GM23248 (cell line): ENCODE measurements at places on chromosomes 7 and 10. TPM values are rescaled to one million over a fixed set of nuclear protein-coding genes. Genes with fewer than 3 reads are reported as not detected.

FZD8 gene
- 22.3 and 25.5 TPM in 2 replicates for total RNA-seq

ZNF33A gene
- 6.6 and 29.2 TPM in 2 replicates for total RNA-seq

MMD2 gene
- not detected in 2 replicates for total RNA-seq

CRHR2 gene
- not detected in 2 replicates for total RNA-seq

SPDYE11 gene
- total RNA-seq = not detected in 2 replicates

LAMTOR4 gene
- total RNA-seq = 49.4 and 54.0 TPM in 2 replicates

DYDC2 gene
- total RNA-seq = not detected in 2 replicates

FZD1 gene
- total RNA-seq = 15.1 and 18.5 TPM in 2 replicates

DNA sequence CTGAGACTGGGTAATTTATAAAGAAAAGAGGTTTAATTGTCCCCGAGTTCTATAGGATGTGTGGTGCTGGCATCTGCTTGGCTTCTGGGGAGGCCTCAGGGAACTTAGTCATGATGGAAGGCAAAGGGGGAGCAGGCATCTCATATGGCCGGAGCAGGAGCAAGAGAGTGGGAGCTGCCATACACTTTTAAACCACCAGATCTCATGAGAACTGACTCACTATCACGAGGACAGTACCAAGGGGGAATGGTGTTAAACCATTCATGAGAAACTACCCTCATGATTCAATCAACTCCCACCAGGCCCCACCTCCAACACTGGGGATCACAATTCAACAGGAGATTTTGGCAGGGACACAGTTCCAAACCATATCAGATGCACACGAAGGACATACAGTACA is 199.9 kb upstream of the DPP6 start:
- no peak overlapping the region for H3K27ac ChIP-seq
- no peaks in the 10 kb centered on the region for H3K36me3 ChIP-seq
- no peak overlapping the region for H3K4me3 ChIP-seq
- no peaks in the 10 kb centered on the region for H3K4me1 ChIP-seq
- DNase-seq = no peak
- no peaks in the 10 kb centered on the region for H3K27me3 ChIP-seq

DNA sequence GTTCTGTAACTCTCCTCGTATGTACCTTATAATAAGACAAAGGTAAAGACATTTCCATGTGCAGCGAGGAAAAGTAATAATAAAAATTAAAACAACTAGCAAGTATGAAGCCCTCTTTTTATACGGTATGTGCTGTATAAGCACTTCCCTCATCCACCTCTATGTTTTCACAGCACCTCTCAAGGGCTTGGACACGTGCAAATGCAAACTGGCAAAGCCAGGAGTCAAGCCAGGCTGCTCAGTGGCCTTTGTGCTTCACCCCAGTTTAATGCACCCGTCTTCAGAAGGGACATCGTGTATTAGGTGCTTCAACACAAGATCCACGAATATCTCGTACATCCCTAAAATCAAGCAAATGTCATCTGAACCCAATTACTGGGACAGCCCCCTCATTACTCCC is 1.3 kb upstream of the DGKI start:
- no peaks in the 10 kb centered on the region for H3K27me3 ChIP-seq
- DNase-seq = no peak
- H3K27ac ChIP-seq = no peak overlapping the region
- no peak overlapping the region for H3K4me3 ChIP-seq
- peaks cover 49% of the 10 kb centered on the region for H3K4me1 ChIP-seq
- peaks cover 5% of the 10 kb centered on the region for H3K36me3 ChIP-seq

DNA sequence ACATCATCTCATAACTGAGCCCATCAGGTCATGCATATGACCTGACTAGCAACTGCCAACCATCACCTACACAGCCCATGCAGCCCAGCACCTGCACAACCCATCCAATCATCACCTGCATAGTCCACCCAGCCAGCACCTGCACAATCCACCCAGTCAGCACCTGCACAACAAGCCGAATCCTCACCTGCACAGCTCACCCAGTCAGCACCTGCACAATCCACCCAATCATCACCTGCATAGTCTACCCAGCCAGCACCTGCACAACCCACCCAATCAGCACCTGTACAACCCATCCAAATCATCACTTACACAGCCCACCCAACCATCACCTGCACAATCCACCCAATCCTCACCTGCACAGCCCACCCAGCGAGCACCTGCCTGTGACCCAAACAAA is 33.4 kb upstream of the WDFY4 start:
- H3K27ac ChIP-seq = no peak overlapping the region
- H3K27me3 ChIP-seq = no peaks in the 10 kb centered on the region
- H3K4me3 ChIP-seq = no peak overlapping the region
- peaks cover 8% of the 10 kb centered on the region; the same call in 1 of the 2 replicates for H3K4me1 ChIP-seq

DNA sequence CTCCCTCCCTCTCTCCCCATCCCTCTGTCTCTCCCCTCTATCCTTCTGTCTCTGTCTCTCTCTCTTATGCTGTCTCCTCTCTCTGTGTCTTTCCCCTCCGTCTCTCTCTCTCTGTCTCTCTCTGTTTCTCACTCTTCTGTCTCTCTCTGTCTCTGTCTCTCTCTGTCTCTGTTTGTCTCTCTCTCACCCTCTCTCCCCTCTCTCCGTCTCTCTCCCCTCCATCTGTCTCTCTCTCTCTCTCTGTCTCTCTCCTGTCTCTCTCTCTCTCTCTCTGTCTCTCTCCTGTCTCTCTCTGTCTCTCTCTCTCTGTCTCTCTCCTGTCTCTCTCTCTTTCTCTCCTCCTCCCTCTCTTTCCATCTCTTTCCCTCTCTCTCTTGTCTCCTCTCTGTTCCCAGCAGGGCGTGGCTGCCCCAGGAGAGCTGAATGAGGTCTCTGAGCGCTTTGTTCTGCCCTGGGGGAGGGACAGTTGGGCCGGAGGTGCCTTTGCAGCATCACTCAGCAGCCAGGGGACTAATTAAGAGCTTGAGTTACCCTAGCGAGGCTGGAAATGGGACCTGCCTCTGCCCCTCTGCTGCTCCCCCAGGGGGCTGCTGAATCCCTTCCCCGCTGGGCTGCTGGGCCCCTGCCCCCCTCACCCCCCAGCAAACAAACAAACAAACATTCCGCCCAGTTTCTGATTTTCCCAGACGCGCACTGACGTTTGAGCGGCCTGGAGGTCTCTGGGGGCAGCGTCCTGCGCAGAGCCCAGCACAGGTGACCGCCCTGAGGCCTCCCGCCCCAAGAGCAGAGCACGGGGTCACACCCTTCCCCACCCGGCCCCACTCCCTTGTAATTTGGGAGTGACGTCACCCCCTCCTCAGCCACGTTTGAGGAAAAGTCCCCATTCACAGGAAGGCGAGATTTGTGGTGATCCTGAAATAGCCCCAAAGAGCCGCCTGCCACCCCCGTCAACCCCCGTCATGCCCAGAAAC is 68.1 kb downstream of the PDGFA start:
- H3K36me3 ChIP-seq = no peaks in the 10 kb centered on the region
- no peak overlapping the region; the same call in 1 of the 2 replicates for H3K4me3 ChIP-seq
- H3K27ac ChIP-seq = no peak overlapping the region
- H3K4me1 ChIP-seq = no peaks in the 10 kb centered on the region

- peaks cover 4% of the 10 kb centered on the region; the same call in 1 of the 2 replicates for H3K27me3 ChIP-seq
Measured at GRCh38 chr10:114255227-114255626, 16.2 kb downstream of the VWA2 start.

GRCh38 chr10:127824826-127825225 is 67.9 kb downstream of the CLRN3 start:
- H3K27me3 ChIP-seq = no peaks in the 10 kb centered on the region
- DNase-seq = no peak
- H3K27ac ChIP-seq = no peak overlapping the region

- H3K36me3 ChIP-seq = no peaks in the 10 kb centered on the region
- no peak overlapping the region for H3K27ac ChIP-seq
- H3K4me1 ChIP-seq = no peaks in the 10 kb centered on the region
- H3K27me3 ChIP-seq = no peaks in the 10 kb centered on the region
- DNase-seq = no peak
- no peak overlapping the region for H3K4me3 ChIP-seq
Measured at GRCh38 chr10:121048749-121049148, 197.6 kb downstream of the WDR11 start.

DNA sequence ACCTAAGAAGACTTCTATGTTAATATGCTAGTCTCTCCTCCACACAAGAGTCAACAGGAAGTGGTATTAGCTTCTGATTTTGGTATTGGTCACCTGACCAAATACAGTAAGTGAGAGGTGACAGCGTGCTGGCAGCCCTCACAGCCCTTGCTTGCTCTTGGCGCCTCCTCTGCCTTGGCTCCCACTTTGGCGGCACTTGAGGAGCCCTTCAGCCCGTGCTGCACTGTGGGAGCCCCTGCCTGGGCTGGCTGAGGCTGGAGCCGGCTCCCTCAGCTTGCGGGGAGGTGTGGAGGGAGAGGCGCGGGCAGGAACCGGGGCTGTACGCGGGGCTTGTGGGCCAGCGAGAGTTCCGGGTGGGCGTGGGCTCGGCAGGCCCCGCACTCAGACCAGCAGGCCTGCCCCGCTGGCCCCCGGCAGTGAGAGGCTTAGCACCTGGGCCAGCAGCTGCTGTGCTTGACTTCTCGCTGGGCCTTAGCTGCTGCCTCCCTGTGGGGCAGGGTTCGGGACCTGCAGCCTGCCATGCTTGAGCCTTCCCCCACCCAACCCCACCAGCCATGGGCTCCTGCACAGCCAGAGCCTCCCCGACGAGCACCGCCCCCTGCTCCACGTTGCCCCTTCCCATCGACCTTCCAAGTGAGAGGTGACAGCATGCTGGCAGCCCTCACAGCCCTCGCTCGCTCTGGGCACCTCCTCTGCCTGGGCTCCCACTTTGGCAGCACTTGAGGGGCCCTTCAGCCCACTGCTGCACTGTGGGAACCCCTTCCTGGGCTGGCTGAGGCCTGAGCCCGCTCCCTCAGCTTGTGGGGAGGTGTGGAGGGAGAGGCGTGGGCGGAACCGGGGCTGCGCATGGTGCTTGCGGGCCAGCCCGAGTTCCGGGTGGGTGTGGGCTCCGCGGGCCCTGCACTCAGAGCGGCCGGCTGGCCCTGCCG is 4.2 kb upstream of the ACSL5 start:
- no peaks in the 10 kb centered on the region for H3K27me3 ChIP-seq
- H3K4me1 ChIP-seq = peaks cover 5% of the 10 kb centered on the region; the same call in 1 of the 2 replicates
- no peak overlapping the region for H3K27ac ChIP-seq
- no peaks in the 10 kb centered on the region for H3K36me3 ChIP-seq

DNA sequence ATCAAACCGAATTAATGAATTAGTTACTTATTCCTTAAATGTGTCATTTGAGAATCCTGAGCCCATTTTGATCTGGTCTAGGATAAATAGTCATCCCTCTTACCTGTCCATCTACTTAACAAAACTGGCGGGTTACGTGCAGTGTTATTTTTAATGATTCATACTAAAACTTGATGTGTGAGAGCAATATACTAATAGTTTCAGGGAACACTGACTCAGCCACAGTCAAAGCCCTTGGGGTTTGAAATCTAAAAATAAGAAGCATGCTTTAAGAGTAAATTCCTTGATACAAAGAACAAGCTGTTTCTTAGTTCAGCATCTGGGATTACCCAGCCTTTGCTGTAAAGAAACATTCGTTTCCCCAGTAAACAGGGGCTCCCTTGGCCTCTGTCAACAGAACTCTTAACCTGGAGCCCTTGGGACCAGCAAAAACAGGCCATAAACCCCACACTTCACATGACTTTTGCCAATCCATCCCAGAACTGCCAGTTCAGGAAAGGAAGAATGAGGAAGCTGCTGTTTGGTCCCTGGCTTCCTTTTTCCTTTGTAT is 370.6 kb upstream of the IGFBP3 start:
- peaks cover 44% of the 10 kb centered on the region for H3K4me1 ChIP-seq
- H3K27ac ChIP-seq = peak overlapping the region; percentile 98
- peak overlapping the region; percentile 46 for H3K4me3 ChIP-seq
- peak; percentile 92 for DNase-seq

DNA sequence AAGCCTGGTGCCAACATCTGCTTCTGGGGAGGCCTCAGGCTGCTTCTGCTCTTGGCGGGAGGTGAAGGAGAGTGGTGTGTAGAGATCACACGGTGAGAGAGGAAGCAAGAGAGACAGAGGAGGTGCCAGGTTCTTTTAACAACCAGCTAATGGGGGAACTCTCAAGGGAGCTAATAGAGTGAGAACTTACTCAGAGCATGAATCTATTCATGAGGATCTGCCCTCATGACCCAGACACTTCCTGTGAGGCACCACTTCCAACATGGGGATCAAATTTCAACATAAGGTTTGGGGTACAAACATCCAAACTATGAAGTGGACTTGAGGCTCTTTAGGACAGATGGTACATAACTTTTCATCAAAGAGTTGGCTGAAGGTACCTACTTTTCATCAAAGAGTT is 5.1 kb upstream of the ZNF32 start:
- no peak overlapping the region for H3K4me3 ChIP-seq
- peaks cover 8% of the 10 kb centered on the region; the same call in 1 of the 2 replicates for H3K4me1 ChIP-seq
- H3K27me3 ChIP-seq = no peaks in the 10 kb centered on the region

DNA sequence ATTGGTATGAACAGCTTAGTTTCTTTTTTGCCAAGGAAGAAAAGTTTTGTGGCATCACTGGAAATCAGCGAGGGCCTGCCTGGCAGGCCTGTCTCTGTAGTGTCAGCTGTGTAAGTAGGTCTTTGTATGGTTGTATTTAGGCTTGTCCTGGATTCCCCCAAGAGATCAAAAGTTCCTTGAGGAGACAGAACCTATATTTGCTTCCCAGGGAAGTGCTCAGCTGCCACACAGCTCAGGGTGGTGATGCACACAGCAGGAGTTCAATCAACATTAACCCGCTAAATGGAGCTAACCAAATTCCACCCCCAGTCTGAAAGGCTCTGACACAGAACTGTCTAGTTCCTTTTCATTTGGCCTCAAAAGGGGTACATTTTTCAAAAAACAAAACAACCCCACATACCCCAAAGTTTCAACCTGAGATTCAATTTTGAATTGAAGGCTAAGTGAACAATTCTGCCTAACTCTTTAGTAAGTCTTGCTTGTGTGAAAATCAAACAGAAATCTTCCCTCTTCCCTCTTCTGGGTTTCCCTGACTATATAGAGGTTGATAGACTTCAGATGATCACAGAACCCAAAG is 124.4 kb downstream of the CLEC2L start:
- H3K27ac ChIP-seq = no peak overlapping the region
- H3K36me3 ChIP-seq = no peaks in the 10 kb centered on the region
- H3K4me1 ChIP-seq = no peaks in the 10 kb centered on the region
- DNase-seq = peak; percentile 14
- H3K4me3 ChIP-seq = no peak overlapping the region
- no peaks in the 10 kb centered on the region for H3K27me3 ChIP-seq

GRCh38 chr7:96203786-96204185 is 118.1 kb downstream of the SLC25A13 start:
- no peak overlapping the region for H3K27ac ChIP-seq
- no peaks in the 10 kb centered on the region for H3K27me3 ChIP-seq
- no peak for DNase-seq
- no peak overlapping the region for H3K4me3 ChIP-seq
- peaks cover 21% of the 10 kb centered on the region for H3K4me1 ChIP-seq

- no peaks in the 10 kb centered on the region for H3K27me3 ChIP-seq
- no peak overlapping the region for H3K27ac ChIP-seq
- H3K36me3 ChIP-seq = no peaks in the 10 kb centered on the region
- DNase-seq = no peak
- no peaks in the 10 kb centered on the region for H3K4me1 ChIP-seq
Measured at GRCh38 chr7:51327287-51327717, 10.7 kb upstream of the COBL start.

- no peaks in the 10 kb centered on the region for H3K4me1 ChIP-seq
- DNase-seq = no peak
- no peak overlapping the region for H3K27ac ChIP-seq
- H3K4me3 ChIP-seq = no peak overlapping the region
Measured at GRCh38 chr7:140016540-140016939, 46.2 kb downstream of the PARP12 start.
